Hippocampal formation (tissue), 2 donors: ENCODE measurements at places on chromosomes 4 and X.

DNA sequence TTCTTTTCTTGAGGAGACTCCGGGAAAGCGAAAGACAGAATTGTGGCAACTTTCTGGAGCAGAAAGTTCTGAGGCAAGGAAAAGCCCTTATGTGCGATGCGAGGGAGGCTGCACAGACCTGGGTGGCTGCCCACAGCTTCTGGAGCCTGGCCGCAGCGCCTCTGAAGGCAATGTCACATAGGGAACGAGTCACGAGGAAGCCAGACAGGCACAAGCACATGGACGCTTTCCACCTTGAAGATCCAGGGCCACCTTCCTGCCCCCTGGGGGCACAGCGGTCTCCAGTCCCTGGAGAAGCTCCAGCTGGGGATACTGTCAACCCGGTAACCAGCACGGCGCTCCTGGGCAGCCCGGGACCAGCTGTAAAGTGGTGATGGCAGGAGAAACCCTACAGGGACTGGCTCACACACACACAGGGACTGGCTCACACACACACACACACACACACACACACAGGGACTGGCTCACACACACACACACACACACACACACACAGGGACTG, 69.8 kb downstream of the MTNR1A start:
- peak; percentile 13 for DNase-seq

GRCh38 chrX:151870602-151871001, 42.1 kb upstream of the MAGEA4 start:
- DNase-seq, result no peak

- no peak for DNase-seq
These were observed 48.8 kb downstream of the IGFBP7 start for GRCh38 chr4:57061395-57061794.

GRCh38 chr4:40842318-40842717, 92.6 kb downstream of the NSUN7 start:
- DNase-seq, result no peak

DNA sequence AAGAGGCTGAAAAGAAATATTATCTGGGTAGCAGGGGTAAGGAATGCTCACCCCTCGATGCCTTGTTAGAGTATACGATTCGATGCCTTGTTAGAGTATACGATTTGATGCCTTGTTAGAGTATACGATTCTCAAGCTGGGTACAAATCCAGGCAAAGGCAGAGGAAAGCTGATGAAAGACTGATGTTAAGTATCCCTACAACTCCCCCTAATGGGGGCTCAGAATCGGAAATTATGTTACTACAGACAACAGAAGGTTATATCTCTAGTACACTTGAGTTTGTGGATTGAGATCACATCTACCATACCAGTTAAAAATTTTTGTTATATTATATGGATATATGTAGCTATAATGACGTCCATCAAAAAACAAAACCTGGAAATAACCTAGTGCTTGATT, 4.8 kb downstream of the LRRC66 start:
- peak; percentile 13 for DNase-seq

- DNase-seq, result no peak
These were observed 25.1 kb upstream of the FAM156A start for GRCh38 chrX:52983321-52984000.

GRCh38 chrX:104522386-104522785, 43.6 kb upstream of the IL1RAPL2 start:
- no peak for DNase-seq

GRCh38 chrX:18733287-18733686, 25.8 kb downstream of the PPEF1 start:
- DNase-seq, result no peak

GRCh38 chr4:77100234-77100633, 24.4 kb upstream of the CCNI start:
- no peak for DNase-seq

- DNase-seq, result no peak
These were observed 191.5 kb upstream of the NR3C2 start for GRCh38 chr4:148633720-148634119.

DNA sequence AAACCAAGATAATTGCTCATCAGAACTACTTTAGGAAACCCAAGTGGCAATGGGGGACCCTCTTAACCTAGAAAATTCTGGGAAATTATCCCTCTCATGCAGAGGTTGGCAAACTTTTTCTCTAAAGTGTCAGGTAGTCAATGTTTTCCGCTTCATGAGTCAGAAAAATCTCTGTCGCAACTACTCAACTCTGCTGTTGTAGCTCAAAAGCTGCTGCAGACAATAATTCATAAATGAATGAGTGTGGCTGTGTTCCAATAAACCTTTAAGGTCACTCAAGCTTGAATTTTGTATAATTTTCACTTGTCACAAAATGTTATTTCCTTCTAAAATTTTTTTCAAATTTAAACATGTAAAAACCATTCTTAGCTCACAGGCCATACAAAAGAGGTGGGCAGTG, 193.4 kb upstream of the MID1 start:
- DNase-seq, result no peak

GRCh38 chrX:16678689-16679088, 28.7 kb downstream of the S100G start:
- no peak for DNase-seq

DNA sequence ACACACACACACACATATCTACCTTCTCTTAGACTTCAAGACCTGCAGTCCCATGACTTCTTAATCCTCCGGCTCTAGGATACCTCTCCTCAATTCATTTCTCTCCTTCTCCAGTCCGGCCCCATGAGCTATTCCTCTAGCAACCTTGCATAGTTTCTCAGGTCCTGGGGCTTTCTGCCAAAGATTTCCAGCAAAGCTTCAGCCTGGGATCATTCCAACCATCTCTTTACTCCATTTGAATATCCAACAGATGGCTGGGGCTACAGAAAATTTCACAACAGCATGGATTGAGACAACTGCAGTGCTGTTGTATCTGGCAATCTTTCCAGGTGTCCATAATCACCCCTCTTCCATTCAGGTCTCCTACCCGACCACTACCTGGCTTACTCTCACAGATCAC, 184.1 kb downstream of the DCHS2 start:
- DNase-seq, result no peak

DNA sequence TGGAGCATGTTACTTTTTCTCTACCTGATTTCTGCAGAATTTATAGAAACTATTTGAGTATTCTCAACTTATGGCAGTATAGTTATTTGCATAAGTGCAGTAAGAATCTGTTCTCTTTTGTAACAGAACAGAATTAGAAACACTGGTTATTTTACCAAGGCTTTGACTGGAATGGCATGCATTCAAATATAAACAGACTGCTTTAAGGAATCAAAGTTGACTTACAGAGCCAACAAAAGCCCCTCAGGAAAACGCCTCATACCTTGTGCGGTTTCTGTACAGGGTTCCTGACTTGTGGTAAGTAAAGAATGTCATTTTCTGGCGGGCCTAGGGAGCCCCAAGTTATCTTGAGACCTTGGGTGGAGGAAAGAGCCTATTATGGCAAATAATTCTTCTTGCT, 97.1 kb downstream of the GPR143 start:
- DNase-seq, result no peak

DNA sequence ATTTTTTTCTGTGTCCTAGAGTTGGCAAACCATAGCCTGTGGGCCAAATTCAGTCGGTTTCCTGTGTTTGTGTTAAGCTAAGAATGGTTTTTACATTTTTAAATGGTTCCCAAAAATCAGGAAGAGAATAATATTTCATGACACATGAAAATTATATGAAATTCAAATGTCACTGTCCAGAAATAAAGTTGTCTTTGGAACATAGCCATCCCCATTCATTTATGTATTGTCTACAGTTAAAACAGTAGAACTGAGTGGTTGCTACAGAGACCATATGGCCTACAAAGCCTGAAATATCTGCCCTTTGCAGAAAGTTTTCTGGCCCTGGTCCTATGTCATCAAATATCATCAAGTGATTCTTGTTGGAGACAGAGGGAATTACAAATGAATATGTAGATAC, 15.5 kb downstream of the FRMPD4 start:
- DNase-seq, result no peak

GRCh38 chr4:15654593-15655222, 449 bp downstream of the FBXL5 start:
- DNase-seq, result peak; percentile 56

DNA sequence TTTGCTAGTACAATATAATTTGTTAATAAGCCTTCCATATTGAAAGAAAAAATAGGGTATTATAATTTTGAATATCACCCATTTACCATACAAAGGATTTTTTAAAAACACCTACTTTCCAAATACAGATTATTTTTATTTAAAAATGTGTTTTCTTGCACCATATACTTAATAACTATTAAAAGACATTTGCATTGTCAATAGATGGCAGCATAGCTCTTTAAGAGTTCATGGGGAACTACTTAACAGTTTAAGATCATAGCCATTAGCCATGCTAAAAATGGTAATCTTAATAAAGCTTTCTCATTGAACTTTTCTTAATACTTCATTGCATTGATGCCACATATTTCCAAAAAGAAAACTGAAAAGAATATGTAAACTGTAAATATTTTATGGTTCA, 1995.9 kb downstream of the C4orf33 start:
- DNase-seq, result peak; percentile 47

DNA sequence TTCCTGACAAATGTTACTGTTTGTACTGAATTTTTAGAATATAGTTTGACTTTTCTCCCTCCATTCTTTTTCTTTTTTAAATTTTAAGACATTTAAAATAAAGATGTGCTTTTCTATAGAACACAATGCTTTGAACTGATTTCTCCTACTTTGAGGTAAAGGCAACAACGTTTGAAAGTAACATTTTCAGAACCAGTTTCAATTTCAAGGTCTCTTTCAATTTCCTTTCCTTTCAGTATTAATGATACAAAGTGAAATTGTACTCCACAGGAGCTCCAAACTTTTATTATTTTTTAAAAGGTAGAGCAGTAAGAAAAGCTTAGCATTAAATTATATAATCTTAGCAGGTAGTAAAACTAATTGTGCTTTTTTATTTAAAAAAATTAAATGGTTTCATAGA, 54.9 kb downstream of the NDST4 start:
- DNase-seq, result no peak

- no peak for DNase-seq
These were observed 42.7 kb downstream of the PPARGC1A start for GRCh38 chr4:23847158-23847557.

GRCh38 chr4:128225148-128225547, 62.5 kb downstream of the PGRMC2 start:
- DNase-seq, result no peak

- peak; percentile 79 for DNase-seq
These were observed 8.8 kb downstream of the GPRASP1 start for GRCh38 chrX:102659790-102660757.

DNA sequence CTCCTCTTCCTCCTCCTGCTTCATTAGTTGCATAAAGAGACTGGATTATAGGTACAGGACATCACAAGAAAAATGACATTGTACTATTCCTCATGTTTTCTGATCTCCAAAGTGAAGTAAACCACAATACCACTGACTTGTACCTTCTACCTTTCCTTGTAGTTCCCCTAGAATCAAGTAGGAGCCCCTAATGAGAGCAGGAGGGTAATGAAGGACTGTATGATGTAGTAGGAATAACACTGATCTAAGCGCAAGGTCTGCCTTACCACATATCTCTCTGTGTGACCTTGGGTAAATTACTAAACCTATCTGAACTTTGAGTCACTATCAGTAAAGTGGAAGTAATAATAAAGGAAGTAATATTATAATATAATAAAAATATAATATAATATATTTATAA, 3.6 kb downstream of the VSIG4 start:
- no peak for DNase-seq

DNA sequence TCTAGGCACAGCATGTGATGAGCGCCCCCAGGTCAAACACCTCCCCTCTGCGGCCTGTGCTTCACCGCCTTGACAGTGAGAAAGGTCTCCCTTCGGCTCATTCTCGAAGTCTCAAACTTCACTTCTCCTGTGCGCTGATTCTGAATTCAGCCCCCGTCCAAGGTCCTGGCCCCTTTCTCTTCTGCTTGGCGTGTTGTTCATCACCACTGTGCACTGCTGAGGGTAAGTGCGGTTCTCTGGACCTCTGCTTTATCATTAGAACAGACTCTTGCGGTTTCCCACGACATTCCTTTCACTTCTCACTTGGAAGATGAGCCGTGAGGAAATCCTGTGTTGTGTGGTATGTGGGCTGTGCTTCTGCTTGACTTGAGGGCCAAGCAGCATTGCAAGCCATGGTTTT, 11.9 kb downstream of the HTT-AS start:
- no peak for DNase-seq

- DNase-seq, result no peak
These were observed 70.5 kb upstream of the IRF2 start for GRCh38 chr4:184544788-184545409.

GRCh38 chr4:131207589-131207988, 1941.5 kb upstream of the PCDH10 start:
- no peak for DNase-seq

DNA sequence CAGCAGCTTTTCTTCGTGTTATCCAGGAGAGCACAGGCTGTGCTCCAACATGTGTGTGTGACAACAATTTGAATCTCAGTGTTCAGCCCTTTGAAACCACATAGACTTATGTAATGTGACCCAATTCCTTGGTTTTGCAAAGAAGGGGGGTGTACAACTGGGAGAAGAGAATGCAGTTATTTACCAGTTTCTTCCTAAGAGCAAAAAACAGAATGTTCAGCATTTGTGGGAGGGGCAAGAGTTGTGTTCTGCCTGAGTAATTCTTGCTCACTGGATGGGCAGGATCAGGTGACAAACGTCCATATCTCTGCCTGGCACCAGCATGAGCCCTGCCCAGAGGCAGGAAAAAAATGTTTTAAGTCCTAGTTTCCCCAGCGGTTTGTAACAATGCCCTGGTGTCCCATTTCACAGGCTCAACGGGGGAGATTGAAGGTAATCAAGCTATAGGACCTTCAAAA, 72.0 kb downstream of the PRPS1 start:
- no peak for DNase-seq

GRCh38 chr4:1170976-1171310, 1.4 kb downstream of the SPON2 start:
- DNase-seq, result no peak

DNA sequence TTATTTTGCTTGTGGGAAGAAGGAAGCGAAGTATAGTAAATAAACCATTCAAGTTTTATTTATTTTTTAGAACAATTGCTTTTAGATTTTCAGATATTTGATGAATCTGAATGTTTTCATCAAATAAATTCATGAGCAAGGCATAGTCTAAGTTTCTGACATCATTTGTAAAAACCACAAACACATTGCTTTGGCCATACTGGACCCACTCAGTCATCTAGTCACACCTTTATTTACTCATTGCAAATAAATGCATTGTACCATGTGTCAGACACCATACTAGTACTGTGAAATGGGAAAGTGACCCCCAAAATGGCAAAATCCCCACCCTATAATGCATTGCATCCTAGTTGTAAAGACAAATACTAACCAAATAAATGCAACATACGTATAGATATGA, 449.1 kb upstream of the SMIM31 start:
- no peak for DNase-seq

DNA sequence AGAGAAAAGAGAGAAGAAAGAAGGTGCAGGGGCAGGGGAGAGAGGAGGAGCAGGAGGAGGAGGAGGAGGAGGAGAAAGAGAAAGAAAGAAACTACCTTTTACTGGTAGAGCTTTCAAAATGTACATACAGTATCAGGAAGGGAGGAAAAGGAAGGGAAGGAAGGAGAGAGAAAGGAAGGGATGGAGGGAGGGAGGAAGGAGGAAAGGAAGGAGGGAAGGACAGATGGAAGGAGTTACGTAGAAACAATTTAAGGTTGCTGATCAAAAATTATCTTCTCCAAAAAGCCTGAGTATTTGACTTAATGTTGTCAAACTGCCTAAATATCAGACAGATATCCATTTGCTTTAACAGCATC, 13.4 kb downstream of the TBC1D9 start:
- no peak for DNase-seq
